ENCODE measurements at places on chromosomes 2 and 18.

- no peak for DNase-seq
Measured at GRCh38 chr18:11021477-11021876, 127.9 kb downstream of the PIEZO2 start.

DNA sequence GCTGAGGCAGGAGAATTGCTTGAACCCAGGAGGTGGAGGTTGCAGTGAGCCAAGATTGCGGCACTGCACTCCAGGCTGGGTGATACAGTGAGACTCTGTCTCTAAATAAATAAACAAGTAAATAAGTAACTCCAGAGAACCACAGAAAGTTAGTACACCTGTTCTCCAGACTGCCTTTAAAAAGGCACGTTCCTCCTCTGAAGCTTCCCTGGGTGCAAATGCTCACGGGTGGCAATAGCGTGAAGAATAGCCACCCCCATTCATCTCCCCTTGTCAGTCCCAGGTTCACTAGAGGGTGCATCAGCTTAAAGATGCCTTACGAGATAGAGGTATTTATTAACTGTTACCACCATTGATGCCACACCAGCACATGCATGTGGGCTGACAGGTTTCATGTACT lies 64.3 kb upstream of the RTN4 start:
- DNase-seq = no peak

DNA sequence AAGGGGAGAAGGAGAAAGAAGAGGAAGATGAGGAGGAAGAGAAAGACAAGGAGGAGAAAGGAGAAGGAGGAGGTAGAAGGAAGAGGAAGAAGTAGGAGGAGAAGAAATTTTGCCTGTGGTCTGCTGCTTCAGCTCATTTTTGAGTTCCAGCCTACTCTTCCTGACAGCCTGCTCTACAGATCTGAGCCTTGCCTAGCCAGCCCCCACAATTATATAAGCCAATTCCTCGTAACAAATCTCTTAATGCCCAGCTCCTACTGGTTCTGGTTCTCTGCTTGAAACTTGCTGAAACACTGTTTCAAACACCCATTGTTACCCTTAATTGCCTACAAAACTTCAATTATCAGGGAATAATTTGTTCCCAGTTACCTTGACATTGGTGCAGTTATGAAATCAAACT lies 1014.2 kb upstream of the CELF4 start:
- no peak for DNase-seq

DNA sequence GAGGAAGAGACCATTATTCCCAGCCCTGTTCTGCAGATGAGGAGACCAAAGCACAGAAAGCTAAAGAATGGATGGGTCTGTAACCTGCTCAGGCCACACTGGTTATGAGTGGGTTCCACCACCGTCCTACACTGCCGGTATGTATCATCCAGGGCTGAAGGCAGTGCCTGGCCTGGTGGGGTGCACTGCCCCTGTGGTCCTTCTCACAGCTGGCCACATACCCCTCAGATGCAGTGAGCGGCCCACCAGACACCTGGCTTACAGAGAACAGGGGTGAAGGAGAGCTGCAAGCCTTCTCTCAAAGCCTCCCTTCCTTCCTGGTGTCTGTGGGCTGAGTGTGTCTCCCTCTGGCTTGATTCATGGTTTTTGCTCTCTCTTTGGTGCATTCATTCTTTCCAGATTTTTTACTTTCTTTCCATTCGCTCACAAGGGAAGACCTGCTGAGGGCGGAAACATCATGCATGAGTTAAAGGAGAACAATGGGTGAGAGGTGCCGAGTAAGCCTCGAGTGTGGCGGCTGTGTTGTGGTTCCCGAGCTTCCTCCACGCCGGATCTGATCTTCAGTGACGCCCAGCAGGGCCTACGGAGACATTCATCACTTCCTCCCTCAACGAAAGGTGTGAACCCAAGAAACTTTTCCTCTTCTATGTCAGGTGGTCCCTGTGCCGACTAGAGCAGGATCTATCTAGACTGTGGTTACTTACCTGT lies 62.1 kb upstream of the REL start:
- peak; percentile 83 for DNase-seq

DNA sequence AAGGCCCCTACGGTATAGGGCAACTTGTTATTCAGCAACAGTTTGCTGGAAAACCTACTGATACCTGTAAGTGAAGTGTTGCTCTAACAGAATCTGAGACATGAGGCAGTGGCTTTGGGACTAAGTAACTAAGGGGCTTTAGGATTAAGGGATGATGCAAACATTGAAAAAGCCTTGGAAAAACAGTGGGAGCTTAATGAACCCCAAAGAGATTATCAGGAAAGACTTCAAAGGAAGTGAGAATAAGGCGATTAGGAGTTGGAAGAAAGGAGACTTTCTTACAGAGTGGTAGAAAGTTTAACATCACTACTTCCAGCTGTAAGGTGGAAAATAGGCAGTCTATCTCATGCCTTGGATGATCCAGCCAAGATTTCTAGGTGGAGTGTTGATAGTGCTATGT lies 158.2 kb upstream of the TRIB2 start:
- no peak for DNase-seq

GRCh38 chr2:56871644-56872043 lies 687.9 kb downstream of the CCDC85A start:
- no peak for DNase-seq

DNA sequence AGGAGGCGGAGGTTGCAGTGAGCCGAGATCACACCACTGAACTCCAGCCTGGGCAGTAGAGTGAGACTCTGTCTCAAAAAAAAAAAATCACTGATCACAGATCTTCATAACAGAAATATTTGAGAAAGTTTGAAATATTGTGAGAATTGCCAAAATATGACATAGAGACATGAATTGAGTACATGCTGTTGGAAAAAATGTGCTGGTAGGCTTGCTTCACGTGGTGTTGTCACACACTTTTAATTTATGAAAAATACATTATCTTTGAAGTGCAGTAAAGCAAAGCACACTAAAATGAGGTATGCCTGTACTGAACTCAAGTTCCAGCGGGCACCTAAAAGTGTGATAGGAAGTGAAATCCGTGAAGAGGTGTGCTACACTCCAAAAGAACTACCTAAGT lies 152.6 kb downstream of the TMEFF2 start:
- no peak for DNase-seq

GRCh38 chr2:44616667-44617155 lies 255.0 kb downstream of the CAMKMT start:
- no peak for DNase-seq

DNA sequence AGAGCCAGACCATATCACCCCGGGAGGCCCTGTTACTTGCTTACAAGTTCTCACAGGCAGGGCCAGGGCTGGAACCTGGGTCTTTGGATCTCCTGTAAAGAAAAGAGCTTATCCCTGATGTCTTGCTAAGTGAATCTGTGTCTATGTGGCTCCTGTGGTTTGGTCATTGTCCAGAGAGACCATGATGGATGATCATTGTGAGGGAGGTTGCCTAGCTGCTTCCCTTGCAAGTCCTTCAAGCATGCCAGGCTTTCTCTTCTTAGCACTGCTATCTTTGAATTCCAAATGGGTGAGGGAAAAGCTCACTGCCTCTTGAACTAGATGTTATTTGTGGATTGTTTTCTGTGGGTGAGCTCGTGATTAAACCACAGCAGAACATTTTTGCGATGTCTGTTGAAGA lies 151.6 kb downstream of the FSHR start:
- no peak for DNase-seq

GRCh38 chr2:234768608-234769196 lies 183.1 kb upstream of the SH3BP4 start:
- DNase-seq = no peak

DNA sequence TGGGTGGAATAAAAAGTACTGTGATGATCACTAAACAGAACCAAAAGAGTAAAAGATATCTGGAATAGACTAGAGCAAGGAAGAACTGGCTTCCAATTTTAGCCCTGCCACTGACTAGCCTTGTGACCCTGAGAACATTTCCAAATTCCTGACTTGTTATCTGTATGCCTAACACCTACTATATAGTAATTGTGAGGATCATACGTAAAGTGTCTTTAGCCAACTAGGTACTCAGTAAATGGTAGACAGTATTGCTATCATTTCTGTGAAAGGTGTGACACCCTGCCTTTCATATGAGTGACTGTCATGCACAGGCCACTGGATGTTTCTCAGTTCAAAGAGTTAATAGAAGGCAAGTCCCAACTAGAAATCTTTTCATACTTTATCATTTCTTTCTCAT lies 29.8 kb downstream of the CYTIP start:
- DNase-seq = no peak

- no peak for DNase-seq
Measured at GRCh38 chr2:194301946-194302345, 1355.1 kb upstream of the SLC39A10 start.

- DNase-seq = no peak
Measured at GRCh38 chr18:11035814-11036495, 113.4 kb downstream of the PIEZO2 start.

GRCh38 chr2:37337620-37338280 lies 6.7 kb upstream of the QPCT start:
- no peak for DNase-seq

DNA sequence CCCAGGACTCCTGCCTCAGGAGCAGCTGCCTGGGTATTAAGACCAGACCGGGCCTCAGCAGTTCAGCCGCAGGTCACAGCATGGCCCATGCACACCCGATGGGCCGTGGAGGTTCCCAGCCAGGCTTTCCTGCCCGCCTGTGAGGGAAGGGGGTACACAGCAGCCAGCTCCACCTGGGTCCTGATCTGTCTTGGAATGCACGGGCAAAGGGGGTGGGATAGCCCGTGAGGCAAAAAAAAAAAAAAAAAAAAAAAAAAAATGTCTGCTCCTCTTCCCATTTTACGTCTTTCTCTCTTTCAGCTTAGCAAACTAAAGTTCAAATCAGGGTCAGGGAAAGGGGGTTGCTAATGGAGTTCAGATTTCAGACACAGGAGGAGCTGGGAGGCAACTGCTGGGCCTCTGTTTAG lies 385.2 kb downstream of the TNS1 start:
- no peak for DNase-seq

DNA sequence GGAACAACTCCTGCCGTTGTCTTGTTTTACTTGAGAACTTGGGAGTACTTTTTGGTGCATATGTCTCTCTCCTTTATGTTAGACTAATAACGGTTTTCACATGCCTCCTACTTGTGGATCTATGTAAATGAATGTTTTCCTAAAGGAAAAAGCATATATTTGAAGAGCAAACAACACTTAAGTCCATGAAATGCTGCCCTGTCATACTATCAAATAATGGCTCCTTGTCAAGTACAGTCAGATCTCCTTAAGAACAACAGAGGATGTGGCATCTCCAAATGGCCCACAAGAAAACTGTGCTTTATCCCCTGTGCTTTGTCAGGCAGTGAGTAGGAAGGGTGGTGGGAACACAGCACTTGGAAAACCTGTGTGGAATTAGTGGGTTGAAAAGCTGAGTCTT lies 198.2 kb downstream of the PTGR3 start:
- no peak for DNase-seq

DNA sequence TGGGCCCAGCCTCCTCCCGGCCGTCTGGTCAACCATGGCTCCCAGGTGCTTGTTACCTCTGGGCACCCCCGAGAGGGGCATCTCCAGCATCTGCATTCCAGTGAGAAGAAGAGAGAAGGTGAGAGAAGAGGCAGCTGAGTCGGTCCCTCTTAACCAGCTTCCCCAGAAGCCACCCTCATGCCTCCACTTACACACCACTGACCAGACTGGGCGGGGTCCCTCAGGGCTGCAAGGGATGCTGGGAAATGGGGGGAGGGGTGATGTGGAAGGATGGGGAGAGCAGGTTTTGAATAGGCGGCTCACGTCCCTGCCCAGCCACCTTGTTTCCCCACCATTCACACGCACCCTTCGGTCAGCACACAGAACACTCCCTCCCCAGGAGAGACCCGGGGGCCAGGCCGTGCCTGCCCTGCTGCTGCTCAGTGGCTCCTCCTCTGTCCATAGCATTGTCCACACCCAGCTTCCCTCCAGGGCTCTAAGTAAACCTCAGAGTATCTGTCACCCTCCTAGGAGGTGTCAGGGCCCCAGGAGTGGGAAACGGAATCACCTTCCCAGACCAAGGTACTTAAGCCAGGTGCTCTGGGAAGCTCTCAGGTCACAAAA lies 34.7 kb downstream of the GBX2 start:
- no peak for DNase-seq

- DNase-seq = no peak
Measured at GRCh38 chr2:226556050-226556449, 243.6 kb downstream of the IRS1 start.

DNA sequence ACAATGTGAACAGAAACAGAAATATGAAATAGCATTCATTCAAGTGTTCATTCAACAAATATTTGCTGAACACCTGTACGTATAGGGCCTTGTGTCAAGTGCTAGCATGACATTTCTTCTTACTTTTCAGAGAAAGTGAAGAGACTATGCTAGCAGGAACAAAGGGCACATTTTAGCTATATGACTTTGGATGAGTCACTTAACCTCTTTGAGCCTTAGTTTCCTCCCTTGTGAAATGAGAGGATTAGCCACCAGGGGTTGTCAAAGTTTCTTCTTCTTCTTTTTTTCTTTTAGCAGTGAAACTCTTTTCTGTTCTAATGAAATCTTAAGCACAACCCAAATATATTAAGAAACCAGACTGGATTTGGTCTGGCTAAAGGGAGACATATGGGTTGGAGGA lies 53.1 kb downstream of the FIGN start:
- DNase-seq = no peak

GRCh38 chr2:177724398-177725287 lies 332.1 kb downstream of the AGPS start:
- DNase-seq = peak; percentile 24

GRCh38 chr2:157441072-157441454 lies 2.8 kb downstream of the CYTIP start:
- no peak for DNase-seq

Measured in T-helper 9 cell (primary cell).